ENCODE measurements at places on chromosomes 16 and 17. TPM values are rescaled to one million over a fixed set of nuclear protein-coding genes. Genes with fewer than 3 reads are reported as not detected.

Gene INTS2
- 12.2 TPM for total RNA-seq

Gene PRR35
- total RNA-seq: not detected

Gene HOXB6
- 0.93 TPM for total RNA-seq

Gene CCL1
- not detected for total RNA-seq
